NCI-H82 (cell line): ENCODE measurements at places on chromosomes 2 and 18.
A peak's percentile ranks its signal among the peaks of the same experiment; 100 is the strongest.

GRCh38 chr2:190843890-190844699 lies 36.5 kb upstream of the GLS start:
- no peak for DNase-seq

DNA sequence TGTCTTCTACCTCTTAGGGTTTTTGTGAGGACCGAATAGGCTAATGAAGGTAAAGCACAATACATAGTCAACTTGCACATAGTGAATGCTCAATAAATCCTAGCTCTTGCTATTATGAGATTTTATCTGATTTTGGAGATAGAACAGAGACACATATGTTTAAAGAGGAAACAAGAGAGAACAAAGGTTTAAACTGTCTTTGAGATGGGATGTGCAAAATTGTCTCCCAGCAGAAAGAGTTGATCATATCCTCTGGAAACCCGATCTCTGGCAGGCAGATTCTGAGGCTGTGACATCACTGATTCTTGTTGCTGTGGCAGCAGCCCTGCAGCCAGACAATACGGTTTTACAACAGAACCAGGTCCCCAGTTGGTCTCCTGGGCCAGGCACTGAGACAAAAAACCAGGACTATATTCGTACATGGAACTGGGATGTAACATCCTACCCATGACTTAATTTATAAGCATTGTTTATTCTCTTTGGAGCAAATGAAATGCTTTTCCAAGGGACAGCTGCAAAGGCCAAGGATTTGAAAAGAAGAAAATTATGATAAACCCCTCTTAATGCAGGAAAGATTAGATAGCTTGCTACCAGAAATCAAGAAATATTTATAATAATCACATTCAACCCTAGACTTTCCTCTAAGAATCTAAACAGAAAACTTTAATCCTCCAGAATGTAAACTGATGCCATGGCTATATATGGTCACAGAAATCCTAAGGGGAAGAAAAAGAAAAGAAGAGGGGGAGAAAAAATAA lies 80.2 kb downstream of the SLC8A1 start:
- peak; percentile 68 for DNase-seq

GRCh38 chr2:62396880-62397279 lies 109.1 kb downstream of the TMEM17 start:
- no peak for DNase-seq

DNA sequence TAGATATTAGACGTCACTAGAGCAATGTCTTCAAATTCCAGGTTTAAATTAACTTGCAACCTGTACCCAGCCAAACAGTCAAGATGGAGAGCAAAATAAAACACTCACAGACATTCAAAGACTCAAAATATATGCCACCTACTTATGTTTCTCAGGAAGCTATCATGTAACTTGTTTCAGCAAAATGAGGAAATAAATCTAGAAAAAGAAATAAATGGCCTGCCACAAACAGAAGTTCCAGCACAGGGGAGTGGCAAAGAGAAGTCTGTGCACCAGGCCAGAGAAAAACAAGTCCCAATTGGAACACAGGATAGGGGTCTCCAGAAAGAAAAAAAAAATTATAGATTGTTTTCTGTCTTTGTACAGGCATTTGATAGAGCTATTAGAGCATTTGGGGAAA lies 96.7 kb downstream of the LRP2 start:
- DNase-seq = no peak

- DNase-seq = no peak
Observed at GRCh38 chr2:95044601-95045000, 19.1 kb downstream of the MAL start.

GRCh38 chr2:212537726-212538304 lies 787 bp downstream of the ERBB4 start:
- DNase-seq = peak; percentile 20

DNA sequence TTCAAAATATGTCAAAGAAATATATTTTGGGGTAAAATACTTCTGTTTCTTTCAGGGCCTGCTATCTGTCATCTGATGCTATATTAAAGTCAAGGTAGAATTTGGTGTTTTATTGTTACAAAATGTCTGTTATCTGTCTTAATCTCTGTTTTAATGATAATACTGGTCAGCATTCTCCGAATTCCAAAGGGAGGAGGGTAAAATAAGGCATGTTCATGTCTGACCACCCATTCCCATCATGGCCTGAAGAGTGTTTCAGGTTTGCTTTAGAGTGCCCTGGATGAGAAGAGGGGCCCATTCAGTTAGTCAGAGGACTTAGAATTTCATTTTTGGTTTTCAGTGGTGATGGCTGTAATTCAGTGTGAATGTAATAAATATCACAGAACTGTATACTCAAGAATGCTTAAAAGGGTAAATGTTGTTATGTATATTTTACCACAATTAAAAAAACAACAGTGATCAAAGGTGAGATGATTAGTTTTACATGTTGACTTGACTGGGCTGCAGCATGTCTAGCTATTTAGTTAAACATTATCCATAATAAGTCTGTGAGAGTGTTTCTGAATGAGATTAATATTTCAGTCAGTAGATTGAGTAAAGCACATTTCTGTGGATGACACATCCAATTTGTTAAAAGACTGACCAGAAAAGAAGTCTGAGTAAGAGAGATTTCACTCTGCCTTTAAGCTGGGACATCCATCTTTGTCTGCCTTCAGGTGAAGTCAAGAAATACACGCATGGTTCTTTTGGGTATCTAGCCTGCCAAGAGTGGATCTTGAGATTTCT lies 467.9 kb upstream of the SYT4 start:
- no peak for DNase-seq
